ENCODE measurements at places on chromosomes 1 and 21. TPM values are rescaled to one million over a fixed set of nuclear protein-coding genes. Genes with fewer than 3 reads are reported as not detected.

ERVH48-1 gene
- total RNA-seq, result not detected

S100A12 gene
- 15.3 TPM for total RNA-seq

XKR8 gene
- total RNA-seq, result 5.0 TPM

GRCh38 chr1:20405893-20406604 is 80.0 kb downstream of the CAMK2N1 start:
- no peak for DNase-seq

- no peak for DNase-seq
Observed at GRCh38 chr1:175840787-175841186, 97.4 kb upstream of the TNR start.

GRCh38 chr1:145708063-145708462 is 895 bp upstream of the PDZK1 start:
- no peak for DNase-seq
